ENCODE measurements at places on chromosomes 12 and 14. TPM values are rescaled to one million over a fixed set of nuclear protein-coding genes. Genes with fewer than 3 reads are reported as not detected.

HOXC11 gene
- total RNA-seq, result not detected

NFE2 gene
- total RNA-seq, result not detected

DNA sequence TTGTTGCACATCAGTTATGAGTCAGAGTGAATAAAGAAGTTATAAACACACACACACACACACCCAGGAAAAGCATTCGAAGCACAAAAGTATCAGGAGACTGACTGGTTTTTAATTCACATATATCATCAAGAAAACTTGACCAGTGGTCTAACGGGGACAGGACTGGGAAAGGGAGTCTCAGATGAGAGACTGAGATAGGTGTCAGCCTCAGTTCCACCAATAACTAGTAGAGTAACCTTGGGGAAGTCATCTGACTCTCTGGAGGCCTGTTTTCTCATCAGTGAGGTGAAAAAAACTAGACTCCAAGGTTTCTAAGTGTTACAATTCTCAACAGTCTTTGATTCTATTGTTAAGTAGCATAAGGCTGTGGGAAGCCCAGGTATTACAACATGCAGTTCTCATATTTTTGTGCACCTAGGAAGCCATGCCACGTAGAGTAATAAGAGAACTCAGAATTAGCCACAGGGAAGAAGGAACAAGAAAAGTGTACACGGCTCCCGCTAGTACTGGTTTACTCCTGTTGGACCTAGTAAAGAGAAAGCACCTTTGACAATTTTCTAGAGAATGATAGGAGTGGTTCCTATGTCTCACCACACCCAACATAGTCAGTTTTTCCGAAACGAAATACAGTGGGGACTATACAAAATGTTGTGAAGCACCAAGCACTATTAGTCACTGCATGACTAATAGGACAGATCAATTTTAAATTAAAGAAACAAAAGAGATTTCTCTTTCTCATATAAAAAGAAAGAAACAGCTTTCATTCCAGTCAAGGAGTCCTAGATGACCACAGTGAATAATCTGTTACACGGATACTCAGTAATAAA lies 5.0 kb downstream of the PPTC7 start:
- DNase-seq, result peak; percentile 72

DNA sequence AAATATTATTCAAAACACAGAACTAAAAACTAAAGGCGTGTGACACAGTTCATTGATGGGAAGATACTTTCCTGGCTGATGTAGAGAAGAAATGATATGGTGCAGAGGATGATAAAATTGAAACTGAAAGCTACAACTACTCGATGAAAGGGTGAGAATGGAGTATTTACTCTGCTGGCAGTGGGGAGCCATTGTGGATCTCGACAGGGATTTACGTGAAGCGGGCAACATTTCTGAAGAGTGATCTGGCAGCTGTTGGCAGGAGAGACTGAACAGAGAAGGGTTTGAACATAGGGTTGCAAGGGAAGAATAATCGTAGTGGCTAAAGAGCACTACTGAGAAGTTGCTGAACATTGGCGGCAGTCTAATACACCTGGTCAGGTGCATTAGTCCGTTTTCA lies 464.9 kb downstream of the PDZRN4 start:
- no peak for DNase-seq

WNT1 gene
- not detected for total RNA-seq

GRCh38 chr14:34713681-34714319 lies 593 bp downstream of the CFL2 start:
- peak; percentile 68 for DNase-seq

NUP107 gene
- total RNA-seq, result 142 TPM

DNA sequence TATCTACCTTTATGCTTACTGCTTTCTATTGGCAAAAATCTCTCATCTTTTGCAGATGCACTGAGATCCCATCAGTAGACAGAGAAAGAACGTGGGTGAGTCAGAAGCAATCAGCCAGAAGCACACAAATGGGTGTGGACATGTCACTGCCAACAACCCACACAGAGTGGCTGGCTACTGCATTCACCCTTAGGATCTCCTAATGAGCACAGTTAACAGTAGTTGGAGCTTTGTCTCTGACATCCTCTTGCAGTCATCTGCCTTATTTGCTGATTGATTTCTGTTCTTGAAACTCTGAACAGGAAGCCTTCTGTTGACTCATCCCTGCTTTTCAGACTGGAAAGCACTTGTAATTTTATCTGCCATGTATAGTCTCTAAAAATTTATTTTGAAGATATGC lies 117.2 kb downstream of the RGS6 start:
- DNase-seq, result peak; percentile 65
